ENCODE measurements at places on chromosomes 16 and 17.
A peak's percentile ranks its signal among the peaks of the same experiment; 100 is the strongest.

- DNase-seq, result no peak
Observed at GRCh38 chr17:4599505-4600281, 15.4 kb downstream of the SMTNL2 start.

GRCh38 chr16:86681031-86681756 is 102.8 kb downstream of the FOXL1 start:
- DNase-seq, result no peak

DNA sequence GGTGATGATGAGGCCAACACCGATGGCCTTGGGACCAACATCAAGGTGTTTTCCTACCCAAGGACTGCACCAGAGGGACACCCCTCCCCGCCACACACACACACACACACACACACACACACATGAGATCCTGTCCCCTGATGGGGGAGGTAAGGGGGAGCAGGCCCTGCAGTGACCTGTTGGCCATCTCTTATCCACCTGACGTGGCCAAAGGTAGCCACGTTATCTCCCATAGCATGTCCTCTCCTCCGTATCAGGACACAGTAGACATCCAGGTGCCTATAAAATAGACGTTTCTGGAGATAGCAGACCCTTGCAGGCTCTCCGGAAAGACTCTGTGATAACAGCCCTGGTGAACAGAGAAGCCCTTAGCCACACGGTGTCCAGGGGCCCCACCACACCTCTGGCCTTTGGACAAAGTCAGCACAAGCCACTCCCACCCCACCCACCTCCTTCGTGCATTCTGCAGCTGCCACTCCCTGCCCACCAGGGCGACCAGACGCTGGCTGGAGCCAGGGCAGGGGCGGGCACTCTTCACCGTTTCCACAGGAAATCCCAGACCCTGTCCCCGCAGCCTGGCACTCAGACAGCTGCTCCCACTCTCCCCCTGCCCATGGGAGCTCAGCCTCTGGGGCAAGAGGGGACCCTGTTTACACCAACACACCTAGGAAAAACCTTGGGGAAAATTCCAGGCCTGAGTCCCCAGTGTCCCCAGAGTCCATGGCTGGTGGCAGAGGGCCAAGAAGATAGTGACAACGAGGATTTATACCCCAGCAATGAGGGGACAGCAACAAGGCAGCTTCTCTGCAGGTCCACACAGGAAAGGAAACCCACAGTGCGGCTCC is 15.4 kb upstream of the ENPP7 start:
- DNase-seq, result no peak

DNA sequence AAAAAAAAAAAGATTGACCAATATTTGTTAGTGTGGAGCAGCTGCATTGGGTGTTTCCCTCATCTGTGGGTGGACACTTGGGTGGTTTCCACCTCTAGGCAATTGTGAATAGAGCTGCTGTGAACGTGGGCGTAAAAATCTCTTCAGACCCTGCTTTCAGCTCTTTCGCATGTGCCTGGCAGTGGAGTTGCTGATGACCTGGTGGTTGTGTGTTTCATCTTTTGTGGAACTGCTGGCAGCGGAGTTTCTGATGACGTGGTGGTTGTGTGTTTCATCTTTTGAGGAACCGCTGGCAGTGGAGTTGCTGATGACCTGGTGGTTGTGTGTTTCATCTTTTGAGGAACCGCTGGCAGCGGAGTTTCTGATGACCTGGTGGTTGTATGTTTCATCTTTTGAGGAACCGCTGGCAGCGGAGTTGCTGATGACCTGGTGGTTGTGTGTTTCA is 21.4 kb downstream of the ZC3H18 start:
- DNase-seq, result no peak

GRCh38 chr17:78781104-78781892 is 775 bp downstream of the CYTH1 start:
- peak; percentile 56 for DNase-seq

GRCh38 chr16:80120899-80121521 is 419.8 kb upstream of the DYNLRB2 start:
- no peak for DNase-seq

DNA sequence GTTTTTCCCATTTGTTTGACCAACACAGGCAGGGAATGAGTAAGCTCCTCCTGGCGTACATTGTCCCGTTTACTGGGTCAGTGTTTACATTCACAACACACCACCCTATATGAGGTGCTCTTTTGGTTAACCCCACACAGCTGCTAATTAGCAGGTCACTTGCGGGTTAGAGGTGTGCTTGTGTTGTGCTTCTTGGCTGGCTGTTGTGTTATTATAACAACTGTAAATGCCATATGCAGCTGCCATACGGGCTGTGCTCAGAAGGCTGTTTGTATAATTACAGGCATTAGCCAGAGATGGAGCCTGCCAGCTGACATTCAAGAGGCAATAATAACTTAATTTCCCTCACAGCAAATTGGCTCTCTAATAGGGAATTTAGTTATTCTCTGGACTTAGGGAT is 205.1 kb upstream of the ELAC2 start:
- no peak for DNase-seq

DNA sequence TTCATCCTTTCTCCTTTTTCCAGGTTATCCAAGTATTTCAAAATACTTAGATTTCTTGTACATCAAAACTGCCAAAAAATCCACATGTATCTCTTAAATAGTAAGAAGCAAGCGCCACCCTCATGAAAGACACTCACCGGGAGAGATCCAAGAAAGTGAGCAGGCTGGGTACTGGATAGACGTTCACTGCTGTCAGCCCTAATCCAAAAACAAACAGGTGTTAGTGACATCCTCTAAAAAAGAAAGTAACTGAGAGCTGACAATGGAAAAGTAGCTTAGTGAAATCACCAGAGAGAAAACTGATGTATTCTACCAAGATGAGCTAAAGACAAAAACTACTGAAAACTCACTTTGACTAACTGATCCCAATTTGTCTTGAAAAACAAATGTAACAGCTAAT is 46.1 kb downstream of the MARVELD3 start:
- DNase-seq, result no peak

- DNase-seq, result peak; percentile 6
Observed at GRCh38 chr17:79000396-79001189, 9.0 kb downstream of the CANT1 start.

- DNase-seq, result peak; percentile 28
Observed at GRCh38 chr17:74639704-74640151, 16.2 kb upstream of the CD300E start.

GRCh38 chr17:9509236-9509816 is 66.3 kb downstream of the STX8 start:
- DNase-seq, result no peak
